HL-60 (cell line): ENCODE measurements at places on chromosomes 16 and 17.

DNA sequence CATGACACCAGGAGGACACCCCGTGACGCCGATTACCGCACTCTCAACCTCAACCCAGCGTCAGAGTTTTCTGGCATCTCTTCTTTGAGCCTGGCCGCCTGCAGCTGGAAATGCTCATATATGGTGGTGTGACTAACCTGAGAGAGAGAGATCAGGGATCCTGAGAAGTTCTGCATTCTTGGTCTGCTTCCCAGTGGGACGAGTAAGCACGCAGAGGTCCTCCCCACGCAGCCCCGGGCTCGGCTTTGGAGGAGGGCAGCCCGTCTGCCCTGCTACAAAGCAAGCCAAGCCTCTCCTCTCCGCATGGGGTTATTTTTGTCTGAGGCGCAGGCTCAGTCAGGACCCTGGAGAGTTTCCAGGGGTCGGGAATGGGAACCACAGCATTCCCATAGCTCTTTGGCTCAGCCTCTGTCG lies 16.5 kb downstream of the CRISPLD2 start:
- no peak for DNase-seq

GRCh38 chr17:60173304-60173819 lies 23.6 kb downstream of the CA4 start:
- no peak for DNase-seq

- no peak for DNase-seq
Observed at GRCh38 chr17:82021900-82022309, 773 bp downstream of the CENPX start.

- DNase-seq: no peak
Observed at GRCh38 chr17:50689251-50689650, 18.5 kb downstream of the ANKRD40 start.

DNA sequence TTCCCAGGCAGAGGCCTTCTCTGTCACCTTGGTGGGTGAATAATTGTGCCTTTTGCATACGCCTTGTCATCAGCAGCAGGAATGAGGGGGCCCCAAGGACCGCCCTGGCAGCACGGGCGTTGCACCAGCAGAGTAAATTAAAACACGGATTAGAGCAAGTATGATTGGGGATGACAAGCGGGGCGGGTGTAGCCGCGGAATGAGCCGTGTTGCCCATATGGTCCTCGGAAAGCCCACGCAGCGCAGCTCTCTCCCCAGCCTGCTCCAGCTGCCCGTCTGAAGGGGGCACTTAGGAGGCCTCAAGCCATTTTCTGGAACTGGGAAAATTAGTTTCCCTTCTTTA lies 299.4 kb upstream of the IRX3 start:
- no peak for DNase-seq

- DNase-seq: no peak
Observed at GRCh38 chr16:4370570-4371356, 885 bp upstream of the VASN start.

DNA sequence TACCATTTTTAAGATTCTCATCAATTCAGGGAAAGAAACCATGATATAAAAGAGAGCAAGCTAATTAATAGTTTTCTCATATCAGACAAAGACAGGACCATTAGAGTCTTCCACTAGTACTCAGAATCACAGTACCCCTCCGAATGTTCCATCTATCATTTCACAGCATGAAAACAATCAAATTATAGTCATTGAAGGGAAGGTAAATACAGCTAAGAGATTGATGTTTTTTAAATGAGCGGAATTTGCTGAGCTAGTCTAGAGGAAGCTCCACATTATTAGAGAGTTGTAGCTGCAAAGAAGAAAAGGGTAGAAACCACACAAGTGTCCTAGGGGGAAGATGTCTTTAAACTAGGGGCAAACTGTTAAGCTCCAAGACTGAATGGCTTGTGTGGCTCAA lies 808.9 kb downstream of the CDH11 start:
- DNase-seq: no peak

GRCh38 chr17:40456396-40456951 lies 13.2 kb downstream of the IGFBP4 start:
- DNase-seq: no peak

- DNase-seq: no peak
Observed at GRCh38 chr16:72666267-72666666, 381.7 kb downstream of the ZFHX3 start.

DNA sequence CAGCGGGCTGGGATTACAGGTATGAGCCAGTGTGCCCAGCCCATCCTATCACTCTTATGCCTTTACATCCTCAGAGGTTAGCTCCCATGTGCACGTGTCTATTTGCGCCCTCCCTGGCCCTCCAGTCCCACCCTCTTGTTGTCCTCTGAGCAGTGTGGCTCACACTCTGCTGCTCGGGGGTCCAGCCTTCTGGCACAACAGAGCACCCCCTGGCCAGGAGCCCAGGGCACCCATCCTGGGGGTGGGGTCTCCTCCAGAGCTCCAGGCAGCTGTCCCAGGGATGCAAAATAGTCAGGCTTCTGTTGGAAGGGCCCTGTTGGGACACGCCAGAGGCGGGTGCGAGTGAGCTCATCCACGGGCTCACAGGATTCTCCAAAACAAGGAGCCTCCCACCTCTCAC lies 11.7 kb upstream of the FAM83G start:
- no peak for DNase-seq

DNA sequence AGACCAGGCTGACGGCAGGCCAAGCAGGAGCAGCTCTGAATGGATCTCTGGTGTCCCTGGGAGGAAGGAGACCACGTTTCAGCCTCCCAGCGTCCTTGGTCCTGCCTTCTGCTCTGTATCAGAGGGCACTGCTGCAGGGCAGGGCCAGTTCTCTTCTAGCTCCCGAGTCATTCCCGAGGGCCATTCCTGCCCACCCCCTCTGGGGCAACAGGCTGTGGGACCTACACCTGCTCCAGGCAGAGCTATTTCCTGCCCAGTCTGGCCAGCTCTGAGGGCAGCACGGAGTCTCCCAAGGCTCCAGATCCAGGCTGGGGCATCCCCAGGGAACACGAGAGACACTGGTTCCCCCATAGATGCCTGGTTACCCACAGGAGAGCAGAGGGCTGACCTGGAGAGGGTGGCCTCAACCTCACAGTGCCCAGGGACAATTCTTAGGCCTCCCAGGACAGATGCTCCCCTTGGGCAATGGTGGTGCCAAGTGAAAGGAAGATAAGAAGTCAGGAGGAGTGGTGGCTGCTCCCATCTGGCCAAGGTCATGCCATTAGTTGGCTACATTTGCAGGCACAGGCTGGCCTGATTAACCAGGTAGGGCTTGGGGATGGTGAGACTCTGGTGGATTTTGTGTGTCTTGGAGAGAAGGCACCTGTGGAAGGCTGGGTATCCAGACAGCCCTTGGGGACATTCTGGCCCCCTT lies 2.0 kb downstream of the WFIKKN2 start:
- no peak for DNase-seq

DNA sequence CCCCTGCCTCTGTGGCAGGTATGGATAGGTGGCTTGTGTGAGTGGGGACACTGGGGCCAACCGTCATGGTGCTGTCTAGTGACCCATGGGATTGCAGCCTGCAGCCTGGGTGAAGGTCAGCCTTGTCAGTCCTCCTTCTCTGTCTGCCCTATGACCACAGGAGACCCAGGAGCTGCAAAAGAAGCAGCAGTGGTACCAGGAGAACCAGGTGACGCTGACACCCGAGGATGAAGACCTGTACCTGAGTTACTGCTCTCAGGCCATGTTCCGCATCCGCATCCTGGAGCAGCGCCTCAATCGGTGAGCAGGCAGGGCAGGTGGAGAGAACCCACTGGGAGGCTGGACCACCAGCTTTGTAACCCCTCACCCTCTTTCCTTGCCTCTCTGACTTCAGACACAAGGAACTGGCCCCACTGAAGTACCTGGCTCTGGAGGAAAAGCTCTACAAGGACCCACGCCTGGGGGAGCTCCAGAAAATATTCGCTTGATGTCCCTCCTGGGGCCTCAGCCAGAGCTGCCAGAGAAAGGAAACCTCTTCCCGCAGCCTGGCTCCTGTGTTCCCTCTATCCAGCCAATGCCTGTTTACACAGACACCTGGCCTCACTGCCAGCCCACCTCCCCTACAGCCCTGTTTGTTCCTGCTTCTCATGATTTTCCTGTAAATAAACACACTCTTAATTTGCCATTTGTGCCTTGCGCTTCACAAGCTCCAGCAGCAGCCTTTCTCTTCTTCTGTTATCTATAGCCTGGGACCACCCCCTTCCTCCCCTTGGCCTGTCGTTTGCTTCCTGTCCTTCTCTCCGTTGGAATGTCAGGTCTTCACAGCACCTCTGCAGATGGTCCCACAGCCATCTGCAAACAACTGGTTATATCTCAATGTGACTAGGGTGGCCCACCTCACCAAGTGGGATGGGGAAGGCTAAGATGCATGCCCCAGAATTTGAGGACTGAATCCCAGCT lies 4.5 kb upstream of the KATNB1 start:
- DNase-seq: no peak
